ENCODE measurements at places on chromosomes 16 and 17.

GRCh38 chr16:85157813-85158742, 45.8 kb upstream of the CIBAR2 start:
- no peak for DNase-seq

DNA sequence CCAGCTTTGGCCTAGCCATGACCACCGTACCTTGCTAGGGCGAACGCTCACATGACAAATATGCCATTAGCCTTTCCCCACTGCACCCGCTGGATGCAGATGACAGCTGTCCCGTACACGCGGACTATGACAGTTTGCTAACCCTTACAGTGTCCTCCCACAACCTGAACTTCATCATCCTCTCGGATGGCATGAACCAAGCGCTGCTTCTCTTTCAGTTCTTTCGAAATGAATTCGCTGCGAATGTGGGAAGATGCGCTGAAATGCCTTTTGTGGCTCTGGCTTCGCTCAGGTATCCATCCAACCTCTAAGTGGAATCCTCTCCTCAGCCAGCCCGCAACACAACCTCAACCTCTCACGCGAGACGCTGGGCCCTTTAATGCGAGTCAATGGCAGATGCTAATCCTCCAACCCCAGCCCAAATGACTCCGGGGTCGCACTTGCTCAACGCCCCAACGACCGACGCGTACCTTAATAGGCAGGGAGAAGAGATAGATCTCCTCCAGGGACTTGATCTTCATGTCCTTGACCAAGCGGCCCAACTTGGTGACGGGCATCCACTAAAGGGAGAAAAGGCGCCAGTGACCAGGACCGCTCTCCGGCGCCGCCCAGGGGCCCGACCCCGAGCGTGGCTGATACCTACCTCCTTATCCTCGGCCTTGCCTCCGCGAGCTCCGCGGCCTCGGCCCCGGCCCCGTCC, 670 bp downstream of the RPS2 start:
- peak; percentile 50 for DNase-seq

DNA sequence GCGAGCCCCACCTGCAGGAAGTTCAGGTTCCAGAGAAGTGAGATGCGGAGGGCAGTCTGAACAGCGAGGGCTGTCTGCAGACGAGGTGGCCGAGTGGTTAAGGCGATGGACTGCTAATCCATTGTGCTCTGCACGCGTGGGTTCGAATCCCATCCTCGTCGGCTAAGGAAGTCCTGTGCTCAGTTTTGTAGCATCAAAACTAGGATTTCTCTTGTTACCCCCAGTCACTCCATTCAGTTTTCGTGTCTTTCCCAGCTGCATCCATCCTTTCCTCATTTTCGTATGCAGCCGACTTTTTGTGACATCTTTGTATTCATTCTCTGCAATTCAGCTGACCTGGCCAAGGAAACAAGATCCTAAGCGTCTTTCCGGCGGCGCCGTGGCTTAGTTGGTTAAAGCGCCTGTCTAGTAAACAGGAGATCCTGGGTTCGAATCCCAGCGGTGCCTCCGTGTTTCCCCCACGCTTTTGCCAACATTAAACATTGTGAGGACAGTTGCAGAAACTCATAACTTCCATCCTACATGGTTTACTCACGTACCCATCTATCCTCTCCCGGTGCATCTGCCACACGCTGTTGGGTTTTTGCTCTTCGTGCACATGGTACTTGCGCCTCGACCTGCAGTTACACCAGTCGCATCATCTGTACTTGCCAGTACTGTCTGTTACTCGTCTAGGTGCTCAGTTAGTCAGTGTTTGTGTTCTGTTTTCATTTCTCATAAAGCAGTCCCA, 3.0 kb downstream of the BORCS6 start:
- DNase-seq = peak; percentile 96

DNA sequence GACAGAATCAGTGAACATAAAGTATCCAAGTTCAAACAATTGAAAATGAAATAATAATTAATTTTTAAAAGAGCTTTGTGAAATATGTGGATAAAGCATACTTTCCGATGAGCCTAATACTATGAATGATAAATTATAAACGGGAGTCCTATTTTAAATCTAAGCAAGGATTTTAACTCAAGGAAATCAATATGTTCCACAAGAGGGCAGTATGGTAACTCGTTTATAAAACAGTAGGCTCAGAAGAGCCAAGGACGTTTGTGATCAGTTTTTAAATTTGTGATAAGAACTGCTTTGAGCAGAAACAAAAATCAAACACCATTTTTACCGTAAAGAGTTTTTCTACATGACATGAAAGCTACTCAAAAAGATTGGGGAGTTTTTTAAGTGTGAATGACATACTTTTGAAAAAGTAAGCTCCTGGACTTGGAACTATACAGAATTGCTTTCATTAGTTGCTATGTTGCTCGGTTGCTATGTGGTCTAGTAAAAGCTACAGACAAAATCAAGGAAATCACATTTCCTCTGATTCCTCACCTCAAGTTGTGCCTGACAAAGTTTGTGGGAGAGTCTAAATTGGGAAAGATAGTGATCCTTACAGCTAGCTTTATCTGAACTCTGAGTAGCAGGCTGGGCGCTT, 11.8 kb upstream of the TEKT1 start:
- peak; percentile 63 for DNase-seq

GRCh38 chr17:49798182-49798581, 9.7 kb downstream of the KAT7 start:
- DNase-seq = no peak

DNA sequence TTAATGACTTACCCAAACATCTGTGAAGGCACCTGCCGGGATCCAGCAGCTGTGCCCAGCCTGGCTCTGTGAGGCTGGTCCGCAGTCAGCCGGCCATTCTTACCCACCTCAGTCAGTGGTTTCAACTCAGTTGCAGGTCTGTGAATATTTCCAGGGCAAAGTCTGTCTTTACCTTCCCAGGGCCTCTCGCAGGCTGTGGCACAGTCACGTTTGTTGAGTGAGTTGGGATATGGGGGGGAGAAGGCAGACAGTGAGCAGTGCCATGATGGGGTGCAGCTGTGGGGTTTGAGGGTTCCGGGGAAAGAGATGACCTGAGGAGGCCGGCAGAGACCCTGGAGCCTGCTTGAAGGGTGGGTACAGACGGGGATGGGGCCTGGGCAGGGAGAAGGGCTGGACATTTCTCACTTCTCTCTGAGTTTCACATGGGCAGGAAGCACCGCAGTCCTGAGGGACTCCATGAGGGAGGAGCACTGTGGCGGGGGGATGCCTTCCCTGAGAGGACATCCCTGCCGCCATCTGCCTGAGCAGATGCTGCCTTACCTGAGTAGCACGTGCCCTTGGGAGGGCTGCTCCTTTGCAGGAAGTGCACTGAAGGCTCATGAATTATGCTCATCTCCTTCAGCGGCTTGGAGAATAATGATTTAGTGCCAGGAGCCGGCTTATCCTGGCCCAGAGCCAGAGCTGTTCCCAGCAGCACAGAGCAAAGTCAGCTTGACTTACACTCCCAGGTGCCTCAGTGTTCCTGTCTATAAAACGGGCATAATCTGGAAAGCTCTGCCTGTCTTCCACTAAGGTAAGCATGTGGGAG, 48.1 kb downstream of the KSR1 start:
- DNase-seq = no peak

DNA sequence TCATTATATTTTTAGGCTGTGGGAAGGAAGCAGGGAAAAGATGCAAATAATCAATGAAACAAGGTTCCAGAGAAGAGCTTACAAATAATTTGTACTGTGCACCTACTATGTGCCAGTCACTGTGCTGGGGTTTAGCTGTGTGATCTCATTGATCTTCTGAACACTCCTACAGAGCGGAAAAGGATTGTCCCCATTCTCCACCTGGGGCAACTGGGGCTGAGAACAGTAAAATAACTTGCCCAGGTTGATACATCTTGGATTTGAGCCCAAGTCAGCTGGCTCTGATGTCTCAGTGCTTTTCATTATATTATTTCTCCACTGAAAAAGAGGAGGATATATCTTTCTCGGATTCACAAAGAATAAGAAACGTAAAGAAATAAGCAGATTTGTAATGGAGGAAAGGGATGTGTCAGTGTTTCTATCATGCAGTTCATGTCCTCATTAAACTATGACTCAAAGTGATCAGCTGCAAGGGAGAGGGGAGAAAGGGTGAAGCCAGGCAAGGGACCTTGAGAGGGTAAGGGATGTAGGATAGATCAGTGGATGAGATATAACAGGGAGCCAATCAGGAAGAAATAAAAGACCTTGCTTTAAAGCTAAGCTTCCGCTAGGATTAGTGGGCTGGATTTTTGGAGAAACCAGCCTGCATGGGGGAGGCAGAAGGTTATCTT, 143.6 kb upstream of the NOL11 start:
- DNase-seq = no peak

- DNase-seq = peak; percentile 48
Measured at GRCh38 chr17:50272711-50273653, 1.3 kb upstream of the TMEM92 start.

DNA sequence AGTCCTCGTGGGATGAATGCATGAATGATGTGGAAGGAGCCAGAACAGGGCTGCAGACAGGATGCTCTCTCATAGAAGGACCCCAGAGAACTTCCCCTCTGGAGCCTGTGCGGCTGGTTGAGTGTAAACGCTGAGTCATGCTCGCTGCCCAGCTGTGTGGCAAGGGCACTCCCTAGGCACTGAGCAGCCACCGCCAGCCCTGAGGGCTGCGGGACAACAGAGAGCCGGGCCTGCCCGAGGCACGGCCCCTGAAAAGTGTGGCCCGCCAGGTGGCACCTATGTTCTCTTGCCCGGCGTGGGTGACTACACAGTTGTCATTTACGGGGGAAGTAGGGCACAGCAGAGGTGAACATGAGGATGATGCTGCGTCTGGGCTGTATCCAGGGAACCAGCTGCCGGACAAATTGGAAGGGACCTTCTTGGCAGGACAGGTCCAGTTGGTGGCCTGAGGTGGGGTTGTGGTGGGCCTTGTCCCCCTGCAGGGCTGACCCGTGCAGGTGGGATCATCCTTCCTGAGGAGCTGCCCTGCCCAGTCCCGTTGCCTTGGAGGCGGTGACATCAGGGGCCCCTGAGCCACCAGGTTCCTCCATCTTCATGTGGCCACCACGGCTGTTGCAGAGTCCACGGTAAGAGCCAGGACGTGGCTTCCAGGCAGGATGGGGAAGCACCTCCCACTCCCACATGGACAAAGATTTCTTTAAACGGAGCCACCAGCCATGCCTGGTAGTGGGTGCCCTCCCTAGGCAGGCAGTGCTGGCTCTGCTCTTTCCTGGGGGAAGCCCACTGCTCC, 94.8 kb upstream of the CBX4 start:
- DNase-seq = peak; percentile 18
